ENCODE measurements at places on chromosomes 12 and 14. TPM values are rescaled to one million over a fixed set of nuclear protein-coding genes. Genes with fewer than 3 reads are reported as not detected.

Gene MGP
- 1,429 TPM for total RNA-seq

Gene KLRC2
- not detected for total RNA-seq

Gene TIMELESS
- 8.5 TPM for total RNA-seq

Gene PROX2
- not detected for total RNA-seq

Gene TSPAN11
- 5.0 TPM for total RNA-seq

Gene KCNMB4
- total RNA-seq, result 3.8 TPM

Gene IAPP
- total RNA-seq, result not detected

DNA sequence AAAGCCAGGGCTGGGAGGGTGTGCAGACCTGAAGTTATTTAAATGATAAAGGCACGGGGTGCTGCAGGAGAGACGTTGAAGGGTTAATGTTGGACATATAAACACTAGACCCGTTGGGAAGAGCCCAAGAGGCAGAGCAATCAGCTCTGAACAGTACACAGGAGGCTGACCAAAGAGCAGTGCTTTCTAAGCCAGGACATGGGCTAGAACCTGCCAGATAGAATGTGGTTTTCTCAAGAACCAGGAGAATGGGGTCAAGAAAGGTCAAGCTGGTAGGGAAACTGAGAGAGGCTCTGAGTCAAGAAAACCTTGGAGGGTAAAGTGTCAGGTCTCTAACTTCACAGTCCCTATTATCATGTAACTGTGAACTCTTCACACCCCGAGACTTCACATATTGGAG, 143.2 kb upstream of the EEA1 start:
- no peaks in the 10 kb centered on the region for H3K27me3 ChIP-seq
- no peak overlapping the region for H3K4me3 ChIP-seq
- no peaks in the 10 kb centered on the region for H3K4me1 ChIP-seq
- DNase-seq, result no peak
- H3K27ac ChIP-seq, result no peak overlapping the region

- no peak overlapping the region for H3K27ac ChIP-seq
- H3K36me3 ChIP-seq, result no peaks in the 10 kb centered on the region
- DNase-seq, result no peak
Measured at GRCh38 chr12:13288501-13288900, 92.0 kb downstream of the EMP1 start.

GRCh38 chr14:37894463-37894862, 299.0 kb downstream of the TTC6 start:
- no peaks in the 10 kb centered on the region for H3K27me3 ChIP-seq
- H3K4me3 ChIP-seq, result no peak overlapping the region
- H3K36me3 ChIP-seq, result no peaks in the 10 kb centered on the region
- H3K27ac ChIP-seq, result no peak overlapping the region
- DNase-seq, result no peak

- no peak overlapping the region for H3K27ac ChIP-seq
- no peak for DNase-seq
- H3K36me3 ChIP-seq, result no peaks in the 10 kb centered on the region
- H3K27me3 ChIP-seq, result no peaks in the 10 kb centered on the region
- no peaks in the 10 kb centered on the region for H3K4me1 ChIP-seq
Measured at GRCh38 chr14:73809391-73809790, 42.2 kb upstream of the PTGR2 start.

- H3K27me3 ChIP-seq, result no peaks in the 10 kb centered on the region
- no peak for DNase-seq
- H3K36me3 ChIP-seq, result no peaks in the 10 kb centered on the region
- no peaks in the 10 kb centered on the region for H3K4me1 ChIP-seq
Measured at GRCh38 chr12:16506394-16506793, 99.6 kb downstream of the LMO3 start.

DNA sequence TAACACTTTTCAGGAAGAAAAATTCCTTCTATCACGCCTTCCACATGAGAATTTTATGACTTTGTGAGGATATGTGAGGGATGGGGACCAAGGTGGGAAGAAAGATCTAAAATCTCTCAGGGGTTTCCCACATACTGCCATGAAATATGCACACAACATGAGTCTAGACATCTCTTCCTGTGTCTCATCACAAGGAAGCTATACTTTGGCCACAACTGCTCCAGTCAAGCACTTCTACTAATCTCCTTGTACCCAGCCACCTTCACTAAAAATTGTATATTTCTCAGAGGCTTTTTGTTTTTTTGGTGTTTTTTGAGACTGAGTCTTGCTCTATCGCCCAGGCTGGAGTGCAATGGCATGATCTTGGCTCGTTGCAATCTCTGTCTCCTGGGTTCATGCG, 3.2 kb downstream of the OSBPL8 start:
- H3K36me3 ChIP-seq, result no peaks in the 10 kb centered on the region
- H3K4me1 ChIP-seq, result peaks cover 47% of the 10 kb centered on the region
- H3K4me3 ChIP-seq, result no peak overlapping the region

GRCh38 chr12:81181691-81182090, 103.8 kb downstream of the ACSS3 start:
- H3K4me1 ChIP-seq, result no peaks in the 10 kb centered on the region
- no peaks in the 10 kb centered on the region for H3K36me3 ChIP-seq
- no peak for DNase-seq
- H3K27ac ChIP-seq, result no peak overlapping the region
- no peak overlapping the region for H3K4me3 ChIP-seq
- no peaks in the 10 kb centered on the region for H3K27me3 ChIP-seq

- no peak overlapping the region for H3K4me3 ChIP-seq
- H3K27me3 ChIP-seq, result peaks cover 7% of the 10 kb centered on the region
- H3K27ac ChIP-seq, result no peak overlapping the region
- no peak for DNase-seq
Measured at GRCh38 chr12:77328326-77328725, 263.0 kb upstream of the E2F7 start.

GRCh38 chr14:39266871-39267607, 33.3 kb downstream of the MIA2 start:
- no peaks in the 10 kb centered on the region for H3K27me3 ChIP-seq
- H3K36me3 ChIP-seq, result no peaks in the 10 kb centered on the region
- H3K4me1 ChIP-seq, result peaks cover 6% of the 10 kb centered on the region
- H3K4me3 ChIP-seq, result peak overlapping the region; percentile 71
- H3K27ac ChIP-seq, result peak overlapping the region; percentile 55

DNA sequence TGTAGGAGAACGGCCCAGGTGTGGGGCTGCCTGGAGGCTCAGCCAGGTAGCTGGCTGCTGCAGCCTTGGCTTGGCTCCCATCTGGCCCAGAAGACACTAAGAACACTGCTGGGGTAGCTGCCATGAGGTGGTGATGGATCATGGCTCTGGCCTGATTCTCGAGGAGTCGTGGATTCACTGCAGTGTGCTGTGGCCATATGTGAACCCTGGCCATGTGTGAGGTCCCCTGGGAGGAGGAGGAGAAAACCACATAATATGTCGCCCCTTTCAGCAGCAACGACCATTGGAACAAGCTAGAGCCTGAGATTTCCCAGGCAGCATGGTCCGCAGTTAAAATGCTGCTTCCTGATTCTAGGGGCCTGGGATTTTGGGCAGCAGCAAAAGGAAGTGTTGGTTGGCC, 4.0 kb upstream of the PRMT8 start:
- peaks cover 3% of the 10 kb centered on the region for H3K4me1 ChIP-seq
- DNase-seq, result no peak
- H3K4me3 ChIP-seq, result no peak overlapping the region
- no peak overlapping the region for H3K27ac ChIP-seq
- H3K36me3 ChIP-seq, result no peaks in the 10 kb centered on the region
- H3K27me3 ChIP-seq, result peaks cover 26% of the 10 kb centered on the region

DNA sequence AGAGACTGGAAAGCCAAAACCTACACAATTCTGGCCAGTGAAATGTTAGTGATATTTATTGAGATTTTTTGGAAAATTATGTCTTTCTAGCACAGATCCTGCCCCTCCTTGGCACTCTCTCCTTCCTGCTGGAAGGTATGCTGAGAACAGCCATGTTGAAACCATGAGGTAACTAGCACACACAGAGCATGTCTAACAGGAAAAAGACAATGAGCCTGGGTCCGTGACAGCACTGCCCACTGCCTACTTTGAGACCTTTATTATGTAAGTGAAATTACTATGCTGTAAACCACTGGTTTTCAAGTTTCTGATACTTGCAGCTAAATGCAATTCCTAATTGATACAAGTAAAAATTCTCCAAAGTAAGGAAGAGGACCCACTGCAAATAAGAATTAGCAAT, 81.6 kb upstream of the SINHCAF start:
- H3K4me1 ChIP-seq, result peaks cover 3% of the 10 kb centered on the region
- no peak overlapping the region for H3K4me3 ChIP-seq
- peaks cover 3% of the 10 kb centered on the region for H3K36me3 ChIP-seq

- H3K27me3 ChIP-seq, result no peaks in the 10 kb centered on the region
- H3K4me3 ChIP-seq, result no peak overlapping the region
- H3K36me3 ChIP-seq, result no peaks in the 10 kb centered on the region
Measured at GRCh38 chr12:32198555-32198954, 91.9 kb downstream of the BICD1 start.

- H3K4me1 ChIP-seq, result peaks cover 13% of the 10 kb centered on the region
- no peak overlapping the region for H3K4me3 ChIP-seq
- no peak for DNase-seq
- H3K27ac ChIP-seq, result peak overlapping the region; percentile 85
Measured at GRCh38 chr14:54440476-54440872, 700 bp downstream of the CNIH1 start.

DNA sequence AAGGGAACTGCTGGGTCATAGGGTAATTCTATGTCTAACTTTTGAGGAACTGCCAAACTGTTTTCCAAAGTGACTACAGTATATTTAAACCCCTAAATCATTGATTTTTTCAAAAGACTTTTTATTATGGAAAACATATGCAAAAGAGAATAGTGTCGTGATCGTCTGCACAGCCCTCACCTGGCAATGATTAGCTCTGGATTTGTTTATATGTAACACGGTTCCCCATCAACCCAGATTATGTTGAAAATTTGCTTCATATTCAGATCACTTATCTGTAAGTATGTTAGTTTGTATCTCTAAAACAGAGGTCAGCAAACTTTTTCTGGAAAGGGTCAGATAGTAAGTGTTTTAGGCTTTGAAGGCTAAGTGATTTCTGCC, 52.7 kb downstream of the CCDC92 start:
- H3K4me1 ChIP-seq, result no peaks in the 10 kb centered on the region
- H3K4me3 ChIP-seq, result no peak overlapping the region
- no peak for DNase-seq
- no peaks in the 10 kb centered on the region for H3K36me3 ChIP-seq
- H3K27me3 ChIP-seq, result no peaks in the 10 kb centered on the region

DNA sequence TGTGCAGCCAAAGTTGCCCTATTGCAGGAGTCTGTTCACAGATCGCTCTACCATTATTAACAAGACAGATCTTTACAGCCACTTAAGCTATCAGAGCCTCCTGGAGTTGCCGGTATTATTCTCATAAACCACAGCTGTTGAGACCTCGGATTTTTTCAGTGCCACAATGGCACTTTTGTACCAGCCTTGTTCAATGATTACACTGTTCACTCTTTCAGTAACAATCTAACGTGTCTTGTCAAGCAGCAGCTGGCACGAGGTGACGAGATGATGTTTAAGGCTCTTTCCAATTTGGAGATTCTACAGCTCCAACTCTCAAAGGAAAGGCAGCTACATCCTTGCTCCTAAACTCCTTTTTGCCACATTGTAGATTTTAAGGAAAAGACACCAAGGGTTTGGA, 30.7 kb downstream of the LRIG3 start:
- no peaks in the 10 kb centered on the region for H3K36me3 ChIP-seq
- no peaks in the 10 kb centered on the region for H3K4me1 ChIP-seq
- H3K27ac ChIP-seq, result no peak overlapping the region
- no peaks in the 10 kb centered on the region for H3K27me3 ChIP-seq
- H3K4me3 ChIP-seq, result no peak overlapping the region

GRCh38 chr14:76456200-76456599, 80.3 kb downstream of the ESRRB start:
- peak; percentile 46 for DNase-seq
- H3K36me3 ChIP-seq, result no peaks in the 10 kb centered on the region
- no peaks in the 10 kb centered on the region for H3K4me1 ChIP-seq
- no peaks in the 10 kb centered on the region for H3K27me3 ChIP-seq

- no peak overlapping the region for H3K4me3 ChIP-seq
- H3K36me3 ChIP-seq, result no peaks in the 10 kb centered on the region
- H3K27me3 ChIP-seq, result peaks cover 13% of the 10 kb centered on the region
- H3K4me1 ChIP-seq, result no peaks in the 10 kb centered on the region
- DNase-seq, result no peak
- no peak overlapping the region for H3K27ac ChIP-seq
Measured at GRCh38 chr12:4867384-4867783, 42.3 kb upstream of the KCNA1 start.

GRCh38 chr12:109923481-109924245, 23.6 kb downstream of the TCHP start:
- DNase-seq, result no peak
- peaks cover 18% of the 10 kb centered on the region for H3K36me3 ChIP-seq
- no peaks in the 10 kb centered on the region for H3K4me1 ChIP-seq

- peak overlapping the region; percentile 90 for H3K27ac ChIP-seq
- no peak overlapping the region for H3K4me3 ChIP-seq
- H3K36me3 ChIP-seq, result no peaks in the 10 kb centered on the region
Measured at GRCh38 chr12:57609781-57610553, 1.3 kb upstream of the ARHGEF25 start.

DNA sequence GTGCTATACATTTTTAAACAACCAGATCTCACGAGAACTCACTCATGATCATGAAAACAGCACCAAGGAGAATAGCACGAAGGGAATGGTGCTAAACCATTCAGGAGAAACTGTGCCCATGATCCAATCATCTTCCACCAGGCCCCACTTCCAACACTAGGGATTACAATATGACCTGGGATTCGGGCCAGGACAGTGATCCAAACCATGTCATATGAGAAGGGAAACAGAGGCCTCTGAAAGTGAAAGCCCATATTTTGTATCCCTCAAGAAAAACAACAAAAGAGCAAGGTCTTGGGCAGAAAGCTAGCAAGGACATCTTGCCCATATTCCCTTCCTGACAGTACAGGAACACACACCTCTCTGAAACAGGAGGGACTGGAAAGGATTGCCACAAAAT, 163.9 kb upstream of the VASH1 start:
- H3K4me1 ChIP-seq, result no peaks in the 10 kb centered on the region
- H3K36me3 ChIP-seq, result no peaks in the 10 kb centered on the region
- no peak for DNase-seq
- no peaks in the 10 kb centered on the region for H3K27me3 ChIP-seq
- H3K27ac ChIP-seq, result no peak overlapping the region

DNA sequence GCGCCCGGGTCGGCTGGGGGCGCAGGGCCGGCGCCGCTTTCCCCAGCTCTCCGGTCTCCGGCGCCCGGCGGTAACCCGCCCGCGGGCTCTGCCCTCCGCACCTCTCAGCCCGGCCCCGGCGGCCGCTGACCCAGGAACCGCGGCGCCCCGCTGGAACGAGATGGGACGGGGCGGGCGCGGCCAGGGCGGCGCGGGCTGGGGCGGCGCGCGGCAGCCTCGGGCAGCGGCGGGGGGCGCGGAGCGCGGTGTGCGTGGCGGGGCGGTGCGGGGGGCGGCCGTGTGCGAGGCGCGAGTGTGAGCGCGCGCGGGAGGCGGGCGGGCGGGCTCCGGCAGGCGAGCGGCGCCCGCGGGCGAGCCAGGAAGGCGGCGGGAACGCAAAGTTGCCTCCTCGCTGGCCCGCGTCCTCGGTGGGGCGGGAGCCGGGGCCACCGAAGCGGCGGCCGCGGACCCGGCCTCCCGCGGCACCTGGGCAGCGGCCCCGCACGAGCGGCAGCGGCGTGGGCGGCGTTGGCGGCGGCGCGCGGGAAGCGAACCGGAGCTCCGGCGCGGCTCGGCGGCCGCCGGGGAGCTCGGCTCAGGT, 671 bp upstream of the DIO3 start:
- H3K27ac ChIP-seq, result no peak overlapping the region
- DNase-seq, result no peak
- H3K4me3 ChIP-seq, result no peak overlapping the region
- no peaks in the 10 kb centered on the region for H3K36me3 ChIP-seq
